ENCODE measurements at places on chromosomes 3 and 15.

GRCh38 chr3:156143136-156143535, 22.8 kb downstream of the KCNAB1 start:
- no peak for DNase-seq

DNA sequence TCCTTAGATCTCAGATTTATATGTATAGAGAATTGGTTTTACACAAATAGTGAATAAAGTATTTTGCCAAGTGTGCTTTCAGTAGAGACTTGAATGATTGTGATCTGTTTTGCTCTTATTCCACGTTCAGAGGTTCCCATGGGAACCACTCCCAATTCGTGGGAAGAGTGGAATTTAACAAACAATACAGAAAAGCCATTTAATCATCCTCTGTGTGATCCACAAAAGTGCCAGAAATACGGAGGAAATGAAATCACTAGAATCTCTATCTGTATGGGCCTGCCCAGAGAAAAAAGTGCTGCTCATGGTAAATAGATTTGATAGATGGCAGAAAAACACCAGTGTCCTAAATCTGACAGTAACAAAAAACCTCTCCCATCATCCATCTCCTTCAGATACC, 56.0 kb downstream of the CNTN4 start:
- DNase-seq = peak; percentile 7

GRCh38 chr3:52288674-52289073, 1.0 kb downstream of the GLYCTK start:
- no peak for DNase-seq

DNA sequence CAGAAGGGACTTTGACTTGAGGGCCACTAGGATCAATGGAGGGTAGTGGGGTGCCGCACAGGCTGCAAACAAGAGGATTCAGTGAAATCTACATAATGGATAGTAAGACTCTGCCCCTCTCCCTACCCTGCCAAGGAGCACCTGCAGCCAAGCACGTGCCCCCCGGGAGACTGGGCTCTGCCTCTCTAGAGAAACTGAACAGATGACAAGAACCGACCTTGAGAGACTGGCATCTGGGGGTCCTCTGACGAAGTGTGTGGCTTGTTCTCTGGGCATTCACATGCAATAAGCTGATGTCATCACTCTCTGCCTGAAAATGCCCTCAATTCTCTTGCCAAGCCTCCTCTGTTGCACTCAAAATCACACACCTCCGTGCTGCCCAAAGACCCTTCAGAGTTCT, 132.3 kb downstream of the FAM43A start:
- no peak for DNase-seq

GRCh38 chr3:123953735-123954134, 7.3 kb downstream of the CCDC14 start:
- DNase-seq = no peak

DNA sequence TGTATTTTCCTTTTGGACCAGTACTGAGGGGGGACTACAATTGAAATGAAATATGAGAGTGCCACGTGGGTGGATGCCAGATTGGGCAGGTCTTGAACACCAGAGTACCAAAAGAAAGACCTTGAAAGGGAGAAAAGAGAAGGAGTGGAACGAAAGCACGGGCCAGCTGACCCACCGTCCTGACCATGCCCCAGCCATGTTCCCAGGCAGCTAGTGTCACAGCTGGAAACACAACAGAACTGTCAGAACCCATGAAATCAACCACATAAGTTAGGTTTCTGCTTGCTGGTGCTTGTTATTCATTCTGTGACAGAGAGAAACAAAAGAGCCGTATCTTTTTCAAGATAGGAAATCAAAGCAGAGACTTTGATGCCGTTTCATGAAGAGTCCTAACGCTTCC, 268.8 kb downstream of the MEX3B start:
- DNase-seq = no peak

- peak; percentile 64 for DNase-seq
Measured at GRCh38 chr15:52503788-52504496, 24.7 kb downstream of the MYO5A start.

DNA sequence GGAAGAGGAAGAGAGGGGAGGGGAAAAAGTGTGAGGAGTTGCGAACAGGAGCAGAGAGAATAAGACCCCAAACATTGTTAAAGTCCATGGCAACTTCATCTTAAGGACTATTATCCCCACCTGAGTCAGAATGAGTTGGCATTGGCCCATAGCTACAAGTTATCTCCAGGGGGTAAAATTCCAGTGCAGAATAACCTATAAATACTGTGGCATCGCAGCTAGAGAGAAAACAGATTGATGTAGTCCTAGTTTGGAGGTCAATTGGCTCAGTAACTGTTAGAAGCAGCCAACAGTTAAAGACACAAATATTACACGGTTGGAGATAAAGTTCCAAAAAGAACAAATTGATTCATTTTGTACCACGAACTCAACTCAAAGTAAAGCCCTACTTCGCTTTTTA, 313.9 kb upstream of the CCDC54 start:
- peak; percentile 60 for DNase-seq

DNA sequence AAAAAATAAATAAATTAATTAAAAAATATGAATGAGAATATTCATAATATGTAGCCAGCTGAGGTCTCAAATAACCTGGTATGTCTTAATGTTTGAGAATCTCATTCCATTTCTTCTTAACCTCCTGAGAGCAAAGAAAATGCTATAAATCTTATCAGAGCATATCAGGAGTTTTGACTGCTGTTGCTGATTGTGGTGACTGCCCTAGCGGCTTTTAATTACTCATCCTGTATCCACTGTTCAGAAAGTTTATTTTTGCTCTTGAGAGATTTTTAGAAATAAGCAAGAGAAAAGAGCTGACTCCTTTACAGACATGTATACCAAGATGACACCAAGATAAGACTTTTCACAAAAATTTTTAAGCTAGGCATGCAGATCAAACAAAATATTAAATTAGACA, 454.8 kb upstream of the CBLB start:
- DNase-seq = no peak

GRCh38 chr3:69948246-69948862, 51.2 kb upstream of the SAMMSON start:
- DNase-seq = peak; percentile 50

DNA sequence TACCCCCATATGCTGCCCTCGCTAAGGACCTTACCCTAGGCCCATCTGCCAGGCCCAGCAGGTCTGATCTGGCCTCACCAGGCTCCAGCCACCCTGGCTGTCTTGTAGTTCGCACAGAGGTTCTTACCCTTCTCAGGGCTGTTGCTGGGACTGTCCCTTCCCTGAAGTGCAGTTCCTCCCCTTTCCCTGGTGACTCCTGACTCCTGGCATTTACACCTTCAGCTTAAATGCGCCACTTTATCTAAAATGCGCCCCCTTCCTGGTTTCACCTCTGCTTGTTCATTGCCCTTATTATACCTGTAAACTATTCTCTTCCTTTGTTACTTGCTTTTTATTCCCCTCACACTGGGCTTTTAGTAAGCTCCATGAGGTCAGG, 835 bp upstream of the TTLL3 start:
- no peak for DNase-seq

DNA sequence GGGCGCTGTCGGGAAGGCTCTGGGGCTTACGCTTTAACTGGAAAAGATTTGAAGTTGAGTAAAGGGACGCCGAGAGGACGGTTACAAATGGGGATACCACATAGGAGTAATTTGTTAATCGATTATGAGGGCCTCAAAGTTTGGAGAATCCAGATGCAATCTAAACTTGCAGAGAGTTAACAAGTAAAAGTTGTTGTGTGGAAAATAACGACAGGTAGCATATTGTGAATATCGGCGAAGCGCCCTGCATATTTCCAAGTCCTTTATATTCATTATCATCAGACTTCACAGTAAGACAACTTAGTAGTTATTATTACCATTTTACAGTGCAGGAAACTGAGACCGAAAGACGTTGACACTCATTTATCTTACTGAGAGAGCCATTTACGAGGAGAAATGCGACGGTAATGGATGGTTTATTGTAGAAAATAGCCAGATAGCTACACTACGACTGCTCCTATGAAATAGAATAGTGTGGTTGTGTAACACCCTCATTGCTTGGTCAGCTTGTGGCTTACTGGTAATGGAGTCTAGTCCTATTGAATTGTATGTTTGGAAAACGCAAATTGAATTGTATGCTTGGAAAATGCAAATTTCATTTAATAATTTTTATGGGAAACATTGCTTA, 700 bp downstream of the MKRN2 start:
- peak; percentile 28 for DNase-seq

- no peak for DNase-seq
Measured at GRCh38 chr3:127677541-127678314, 5.0 kb downstream of the ABTB1 start.

GRCh38 chr3:130941793-130942192, 47.9 kb downstream of the ATP2C1 start:
- DNase-seq = no peak

DNA sequence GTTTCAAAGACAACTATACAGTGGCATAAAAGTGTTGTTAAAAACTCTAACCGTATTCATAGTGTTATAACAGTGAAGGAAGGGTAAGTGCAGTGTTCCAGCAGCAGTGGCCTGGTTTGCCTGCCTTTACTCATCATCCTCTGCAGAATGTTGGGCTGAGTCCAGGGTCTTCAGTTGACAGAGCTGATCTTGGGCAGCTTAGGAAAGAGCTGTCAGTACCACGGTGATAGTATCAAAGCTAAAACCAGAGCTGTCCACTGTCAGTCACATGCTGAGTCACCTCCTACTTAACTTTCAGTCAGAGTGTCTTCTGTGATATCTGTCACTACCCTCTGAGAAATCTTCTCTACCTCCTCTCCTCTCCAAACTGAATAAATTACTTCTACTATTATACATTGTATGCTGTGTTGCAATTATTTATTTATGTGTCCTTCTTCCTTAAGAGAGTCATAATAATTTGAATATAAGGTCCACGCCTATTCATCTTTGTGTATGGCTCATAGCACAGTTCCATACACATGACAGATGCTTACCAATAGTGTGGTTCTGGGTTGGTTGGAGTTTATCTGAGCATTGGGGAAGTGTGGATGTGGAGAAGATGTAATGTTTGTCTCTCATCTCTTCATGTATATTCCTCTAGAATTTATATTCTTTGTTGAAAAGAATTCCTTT, 242.1 kb downstream of the ZIC1 start:
- peak; percentile 40 for DNase-seq

GRCh38 chr3:146638718-146639117, 33.6 kb upstream of the PLSCR5 start:
- DNase-seq = no peak

- no peak for DNase-seq
Measured at GRCh38 chr3:183081459-183082183, 17.7 kb downstream of the MCCC1 start.

- DNase-seq = peak; percentile 91
Measured at GRCh38 chr3:99714146-99714545, 75.8 kb downstream of the COL8A1 start.

DNA sequence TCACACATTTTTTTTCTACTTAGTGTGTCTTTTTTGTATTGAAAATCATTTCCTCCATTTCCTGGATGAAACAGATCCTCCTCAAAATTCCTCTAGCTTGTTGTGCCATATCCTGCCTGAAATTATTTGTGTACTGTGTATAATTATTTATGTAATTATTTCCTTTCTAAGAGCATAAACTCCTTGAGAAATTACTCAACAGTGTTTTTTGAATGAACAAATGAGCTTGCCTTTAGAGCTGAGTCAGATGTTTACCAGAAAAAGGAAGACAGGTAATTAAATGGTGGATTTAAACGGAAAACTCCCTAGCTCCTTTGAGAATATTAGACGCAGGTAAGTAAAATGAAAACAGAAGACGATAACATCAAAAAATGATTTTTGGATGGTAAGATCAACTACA, 13.2 kb upstream of the SECISBP2L start:
- no peak for DNase-seq

- peak; percentile 48 for DNase-seq
Measured at GRCh38 chr15:79811406-79812405, 85.1 kb downstream of the MTHFS start.

- no peak for DNase-seq
Measured at GRCh38 chr15:70313099-70314017, 215.6 kb upstream of the TLE3 start.

DNA sequence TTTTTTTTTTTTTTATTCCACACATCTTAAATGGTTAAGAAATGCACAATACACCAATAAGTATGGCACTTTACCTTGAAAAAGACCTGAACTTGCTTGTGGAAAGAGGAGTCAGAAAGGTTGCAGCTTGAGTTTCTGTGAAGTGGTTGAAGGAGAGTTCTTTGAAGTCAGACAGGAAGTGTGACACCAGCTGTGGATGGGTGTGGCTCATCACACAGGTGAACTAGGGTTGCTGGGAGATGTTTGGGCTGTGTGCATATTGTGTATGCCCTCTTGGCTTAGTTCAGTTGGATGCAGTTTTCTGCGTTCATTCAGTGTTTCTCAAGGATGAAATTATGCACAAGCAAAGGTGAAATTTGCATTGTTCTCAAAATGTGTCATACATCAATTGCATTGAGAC, 6.3 kb downstream of the AEN start:
- no peak for DNase-seq

DNA sequence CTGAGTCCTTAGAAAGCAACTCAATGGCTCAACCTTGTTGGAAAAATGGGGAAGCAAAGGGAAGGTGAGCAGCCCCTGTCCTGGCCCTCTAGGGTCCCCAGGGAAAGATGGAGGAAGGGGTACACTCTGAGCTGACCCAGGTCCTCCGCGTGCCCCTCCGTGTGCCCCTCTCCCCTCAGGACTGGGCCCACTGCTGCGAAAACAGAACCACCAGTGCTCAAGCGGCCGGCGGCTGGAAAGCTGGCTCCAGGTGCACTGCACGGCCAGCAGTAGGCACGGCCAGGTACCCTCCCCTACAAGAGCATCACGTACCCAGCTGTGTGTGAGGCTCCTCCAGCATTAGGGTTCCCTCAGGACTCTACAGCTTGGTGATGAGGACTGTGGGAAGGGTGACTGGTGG, 26.3 kb downstream of the RAB43 start:
- DNase-seq = no peak

- peak; percentile 62 for DNase-seq
Measured at GRCh38 chr3:117786349-117786748, 1076.8 kb downstream of the TUSC7 start.

- DNase-seq = no peak
Measured at GRCh38 chr3:196645096-196645495, 5.6 kb downstream of the NRROS start.

- DNase-seq = no peak
Measured at GRCh38 chr3:137217733-137218132, 259.9 kb downstream of the IL20RB start.

DNA sequence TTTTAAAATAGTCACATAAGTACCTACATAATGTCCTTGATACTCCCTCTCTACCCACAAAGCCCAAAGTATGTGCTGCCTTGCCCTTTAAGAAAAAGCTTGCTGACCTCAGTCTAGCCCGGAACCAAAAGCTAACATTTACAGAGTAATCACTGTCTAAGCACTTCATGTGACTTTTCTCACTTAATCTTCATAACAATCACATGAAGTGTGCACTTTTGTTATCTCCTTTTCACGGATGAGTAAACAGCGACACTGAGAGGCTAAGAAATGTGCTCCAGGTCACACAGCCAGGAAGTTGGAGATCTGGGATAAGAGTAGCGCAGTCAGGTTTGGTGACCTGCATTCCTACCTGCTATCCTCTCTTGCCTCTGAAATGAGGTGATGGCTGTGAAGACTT, 194.0 kb downstream of the ITPR1 start:
- DNase-seq = no peak

GRCh38 chr3:116020495-116020894, 397.2 kb downstream of the GAP43 start:
- DNase-seq = peak; percentile 74
